ENCODE measurements at places on chromosomes 3 and 15.

- no peak for DNase-seq
Observed at GRCh38 chr3:127624063-127624462, 4.9 kb upstream of the PODXL2 start.

DNA sequence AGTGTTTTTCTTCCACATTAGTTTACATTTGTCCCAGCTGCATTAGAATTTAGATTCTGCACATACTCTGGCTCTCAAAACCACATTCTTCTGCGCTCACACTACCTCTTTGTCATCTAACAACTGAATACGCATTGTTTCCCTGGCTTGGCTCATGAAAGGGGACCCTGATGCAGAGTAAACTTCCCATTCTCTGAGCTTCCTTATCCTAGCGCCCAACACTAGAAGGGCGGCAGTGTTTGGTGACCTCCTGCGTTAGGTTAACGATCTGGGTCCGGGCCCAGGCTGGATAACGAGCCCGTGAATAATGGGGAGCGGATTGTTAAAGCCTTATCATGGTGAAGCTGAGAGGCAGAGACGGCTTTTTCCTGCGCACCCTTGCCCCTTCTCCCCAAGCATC, 63.9 kb downstream of the ETV5 start:
- DNase-seq, result no peak

- no peak for DNase-seq
Observed at GRCh38 chr15:67158367-67158766, 93.0 kb downstream of the SMAD3 start.

GRCh38 chr3:15535732-15536131, 14.2 kb upstream of the COLQ start:
- DNase-seq, result no peak

DNA sequence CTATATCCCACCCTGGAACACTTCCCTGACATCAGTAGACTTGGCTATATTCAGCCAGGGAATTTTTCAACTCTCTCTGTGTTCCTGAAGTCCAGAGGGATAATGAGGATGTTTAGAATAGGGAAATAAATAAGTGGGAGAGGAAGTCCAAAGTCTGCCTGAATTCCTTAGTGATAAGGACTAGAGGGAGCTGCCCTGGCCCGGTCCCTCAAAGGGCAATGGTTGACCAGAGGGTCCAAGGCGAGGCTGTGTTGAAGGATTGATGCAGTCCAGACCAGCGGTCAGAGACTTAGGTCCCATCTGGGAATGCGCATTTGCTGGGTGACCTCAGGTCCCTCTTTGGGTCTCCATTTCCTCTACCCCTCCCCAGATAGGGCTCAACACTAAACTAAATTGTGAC, 7.9 kb downstream of the VIPR1 start:
- DNase-seq, result no peak

Measured in D341Med (cell line).